Stimulated activated CD4-positive, alpha-beta T cell treated with anti-CD3 and anti-CD28 coated beads, Interleukin-4, amount 100 ng/mL, for 48 hours (primary cell): ENCODE measurements at places on chromosomes 1 and 21.

- peak; percentile 12 for DNase-seq
These were observed 101.1 kb upstream of the SOD1 start for GRCh38 chr21:31558189-31558961.

DNA sequence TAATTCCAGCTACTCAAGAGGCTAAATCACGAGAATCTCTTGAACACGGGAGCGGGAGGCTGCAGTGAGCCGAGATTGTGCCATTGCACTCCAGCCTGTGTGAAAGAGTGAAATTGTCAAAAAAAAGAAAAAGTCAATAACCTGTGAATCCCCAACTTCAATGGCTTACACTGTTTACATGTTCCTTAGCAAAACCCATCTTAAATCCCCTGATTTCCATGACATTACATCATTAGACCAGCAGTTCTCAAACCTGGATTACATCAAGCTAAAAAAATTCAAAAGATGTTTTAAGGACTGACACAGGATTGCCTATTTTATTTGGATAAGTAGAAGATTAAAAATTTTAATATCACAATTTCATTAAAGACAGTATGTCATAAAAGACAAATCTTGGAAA is 12.4 kb downstream of the GPBP1L1 start:
- no peak for DNase-seq

DNA sequence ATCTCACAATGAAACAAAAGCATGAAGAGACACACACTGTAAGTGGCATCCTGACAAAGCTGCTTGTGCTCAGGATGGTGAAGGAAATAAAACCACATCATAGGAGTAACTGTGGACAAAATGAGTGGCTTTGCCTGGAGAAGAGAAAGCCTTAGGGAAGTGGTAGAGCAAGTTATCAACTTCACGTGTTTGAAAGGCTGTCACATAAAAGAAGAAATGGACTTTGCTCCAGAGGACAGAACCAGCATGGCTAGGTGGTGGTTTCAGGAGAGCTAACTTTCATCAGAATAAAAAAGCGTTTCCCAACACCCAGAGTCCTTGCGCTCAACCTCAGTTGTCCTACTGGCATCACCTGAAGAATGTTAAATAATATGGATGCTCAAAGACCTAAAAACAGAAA is 139.9 kb downstream of the SETD4 start:
- no peak for DNase-seq

DNA sequence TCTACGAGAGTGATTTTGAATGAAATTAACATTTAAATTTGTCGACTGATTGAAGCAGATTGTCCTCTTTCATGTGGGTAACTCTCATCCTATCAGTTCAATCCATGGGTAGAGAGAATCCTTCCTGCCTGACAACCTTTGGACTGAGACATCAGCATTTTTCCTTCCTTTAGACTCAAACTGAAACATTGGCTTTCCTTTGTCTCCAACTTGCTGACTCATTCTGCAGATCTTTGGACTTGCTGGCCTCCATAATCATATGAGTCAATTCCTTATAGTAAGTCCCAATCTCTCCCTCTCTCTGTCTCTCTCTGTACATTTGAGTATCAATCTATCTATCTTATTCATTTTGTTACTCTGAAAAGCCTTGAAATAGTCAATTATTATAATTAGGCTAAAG is 416.7 kb downstream of the LRRIQ3 start:
- no peak for DNase-seq

DNA sequence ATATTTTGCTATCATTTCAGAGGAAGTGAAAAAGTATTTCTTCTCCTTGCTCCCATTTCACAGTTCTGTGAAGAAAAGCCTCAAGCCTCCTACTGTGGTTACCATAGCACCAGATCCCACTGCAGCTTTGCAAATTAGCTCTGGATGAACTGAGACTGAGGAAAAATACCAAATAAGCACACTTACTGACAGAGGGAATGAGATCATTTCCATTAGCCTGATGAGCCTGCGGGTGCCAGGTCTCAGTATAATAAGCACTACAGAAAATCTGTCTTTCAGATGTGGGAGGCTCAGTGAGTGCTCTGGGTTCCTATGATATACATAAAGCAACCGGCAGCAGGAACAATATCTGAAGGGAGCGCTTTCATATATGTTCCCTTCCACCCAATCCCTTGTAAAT is 21.4 kb downstream of the XKR8 start:
- DNase-seq = no peak

- peak; percentile 1 for DNase-seq
These were observed 831 bp downstream of the TIPRL start for GRCh38 chr1:168179438-168180147.

DNA sequence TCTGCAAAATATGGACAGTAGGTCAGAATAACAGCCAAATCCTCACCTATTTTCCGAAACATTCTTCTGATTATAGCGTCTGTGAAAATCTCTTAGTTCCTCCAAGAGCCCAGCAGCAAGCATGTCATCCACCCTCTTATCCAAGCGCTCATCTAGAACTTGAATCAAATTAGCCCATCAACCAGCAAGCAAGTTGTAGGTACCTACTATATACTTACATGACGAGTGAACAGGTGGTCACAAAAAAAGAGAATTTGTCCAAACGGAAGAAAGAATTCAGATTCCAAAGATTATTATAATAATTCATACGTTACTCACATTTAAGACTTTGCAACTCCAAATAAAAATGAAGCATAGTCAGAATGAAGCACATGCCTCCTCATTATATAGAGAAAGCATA is 35.4 kb downstream of the TRIT1 start:
- DNase-seq = no peak

DNA sequence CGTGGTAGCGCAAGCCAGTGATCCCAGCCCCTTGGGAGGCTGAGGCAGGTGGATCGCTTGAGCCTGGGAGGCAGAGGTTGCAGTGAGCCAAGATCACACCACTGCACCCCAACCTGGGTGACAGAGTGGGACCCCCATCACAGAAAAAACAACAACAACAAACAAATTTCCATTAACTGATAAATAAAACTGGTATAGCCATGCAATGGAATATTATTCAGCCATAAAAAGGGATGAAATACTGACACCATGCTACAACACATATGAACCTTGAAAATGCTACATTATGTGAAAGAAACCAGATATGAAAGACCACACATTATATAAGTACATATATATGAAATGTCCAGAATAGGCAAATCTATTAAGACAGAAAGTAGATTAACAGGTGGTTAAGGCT is 12.0 kb downstream of the CLCC1 start:
- DNase-seq = no peak

DNA sequence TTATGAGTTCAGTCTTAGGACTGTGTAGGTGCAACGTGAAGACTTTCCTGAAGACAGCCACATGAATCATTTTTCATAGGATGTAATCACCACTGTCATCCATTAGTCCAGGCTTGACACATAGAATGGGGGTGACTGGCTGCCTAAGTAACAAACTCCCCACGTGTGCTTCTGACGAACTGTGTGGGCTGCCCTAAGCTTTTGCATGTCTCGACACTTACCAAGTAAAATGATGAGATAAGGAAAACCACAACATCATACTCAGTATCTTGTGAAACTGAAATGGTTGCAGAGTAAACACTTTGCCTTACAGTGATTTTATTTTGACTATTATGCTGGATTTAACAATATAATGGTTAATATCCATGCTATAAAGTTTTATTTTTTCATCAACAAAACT is 19.5 kb downstream of the ERG start:
- no peak for DNase-seq

- DNase-seq = no peak
These were observed 53.6 kb downstream of the FCRL5 start for GRCh38 chr1:157498736-157499090.

- DNase-seq = no peak
These were observed 17.6 kb downstream of the RIT1 start for GRCh38 chr1:155893389-155894142.

DNA sequence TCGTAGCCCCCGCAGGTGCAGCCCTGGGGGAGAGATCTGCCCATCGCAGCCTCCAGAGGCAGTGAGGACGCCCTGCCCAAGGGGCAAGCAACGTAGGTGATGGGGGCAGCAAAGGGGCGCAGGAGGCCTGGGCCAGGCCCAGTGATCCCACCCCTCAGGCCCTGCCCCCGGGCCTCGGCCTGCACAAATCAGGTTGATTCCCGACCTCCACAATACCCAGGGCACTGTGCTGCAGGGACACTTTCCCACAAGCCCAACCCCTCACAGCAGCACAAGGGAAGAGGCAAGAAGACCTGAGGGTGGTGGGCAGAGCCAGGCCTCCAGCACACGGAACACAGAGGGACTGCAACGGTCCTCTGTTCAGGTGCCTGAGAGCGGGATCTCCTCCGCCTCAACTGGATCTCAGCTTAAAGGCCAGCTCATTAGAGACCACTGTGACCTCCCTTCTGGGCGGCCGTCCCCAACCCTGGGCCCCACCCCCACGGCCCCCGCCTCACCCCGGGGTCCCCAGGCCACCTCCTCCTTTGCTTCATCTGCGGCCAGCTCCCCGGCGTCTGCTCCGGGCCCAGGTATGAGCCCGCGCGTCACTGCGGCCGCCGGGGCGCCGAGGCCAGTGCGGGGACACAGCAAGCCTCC is 812 bp upstream of the ARF1 start:
- no peak for DNase-seq

- no peak for DNase-seq
These were observed 128.8 kb downstream of the PRDM16 start for GRCh38 chr1:3197781-3198316.

DNA sequence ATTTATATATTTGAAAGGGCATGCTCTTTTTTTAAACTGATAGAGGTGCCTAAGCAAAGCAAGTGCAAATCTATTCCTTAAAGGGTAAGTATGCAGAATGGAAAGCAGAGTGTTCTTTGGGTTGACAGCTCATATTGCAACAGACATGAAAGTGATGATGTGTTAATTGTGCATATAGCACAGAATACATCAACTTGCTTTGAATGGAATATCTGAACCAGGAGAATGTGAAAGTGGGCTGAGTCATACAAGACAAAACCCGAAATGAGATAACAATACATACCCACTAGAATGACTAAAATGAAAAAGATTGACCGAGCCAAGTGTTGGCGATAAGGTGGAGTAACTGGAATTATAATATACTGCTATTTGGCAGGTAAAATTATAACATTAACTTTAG is 4.3 kb downstream of the CR1 start:
- DNase-seq = no peak

GRCh38 chr21:44199448-44199847 is 41.3 kb downstream of the ICOSLG start:
- DNase-seq = no peak

GRCh38 chr1:224113545-224113917 is 380 bp upstream of the FBXO28 start:
- no peak for DNase-seq

GRCh38 chr1:170932236-170932635 is 3.1 kb upstream of the MROH9 start:
- no peak for DNase-seq

- DNase-seq = no peak
These were observed 70.8 kb downstream of the ADARB1 start for GRCh38 chr21:45145146-45145545.

- no peak for DNase-seq
These were observed 137.8 kb downstream of the BARHL2 start for GRCh38 chr1:90579212-90579802.

- DNase-seq = no peak
These were observed 1104.2 kb upstream of the TMPRSS15 start for GRCh38 chr21:19507682-19508260.

- no peak for DNase-seq
These were observed 1144.6 kb upstream of the ADGRL2 start for GRCh38 chr1:80656014-80656636.

GRCh38 chr21:45329261-45330074 is 41.8 kb upstream of the POFUT2 start:
- DNase-seq = no peak

GRCh38 chr1:31839662-31840343 is 24.0 kb upstream of the SPOCD1 start:
- DNase-seq = no peak

DNA sequence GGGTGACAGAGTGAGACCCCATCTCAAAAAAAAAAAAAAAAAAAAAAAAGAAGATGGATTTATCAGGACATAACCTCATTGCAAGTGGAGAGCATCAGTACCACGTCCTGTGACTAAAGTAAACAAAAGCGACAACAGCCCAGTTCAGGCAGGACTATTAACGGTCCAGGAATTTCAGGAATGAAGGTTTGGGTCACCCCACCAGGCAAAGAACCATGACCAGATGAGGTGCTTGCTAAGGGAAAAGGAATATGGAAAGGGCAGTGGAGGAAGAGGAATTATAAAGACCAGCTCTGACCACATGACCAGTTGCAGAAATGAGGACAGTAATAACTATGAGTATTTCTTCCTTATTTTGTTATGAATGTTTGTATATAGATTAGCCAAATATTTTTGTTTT is 35.4 kb upstream of the EIF4G3 start:
- no peak for DNase-seq

- no peak for DNase-seq
These were observed 2.7 kb downstream of the LURAP1 start for GRCh38 chr1:46205791-46206190.

DNA sequence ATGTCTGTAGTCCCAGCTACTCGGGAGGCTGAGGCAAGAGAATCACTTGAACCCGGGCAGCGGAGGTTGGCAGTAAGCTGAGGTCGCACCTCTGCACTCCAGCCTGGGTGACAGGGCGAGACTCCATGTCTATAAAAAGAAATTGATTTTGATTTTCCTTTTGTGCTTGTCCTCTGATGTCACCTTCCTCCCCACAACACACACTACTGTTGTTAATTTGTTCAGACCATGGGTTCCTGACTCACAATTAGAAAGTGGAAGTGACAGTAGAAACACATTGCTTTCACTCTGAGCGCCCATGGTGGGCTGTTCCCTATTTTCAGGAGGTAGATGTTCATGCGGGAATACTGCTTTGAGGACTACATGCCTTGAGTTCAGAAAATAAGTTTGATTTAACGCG is 165.5 kb upstream of the KCNJ6 start:
- DNase-seq = no peak

GRCh38 chr1:67816095-67816475 is 17.2 kb downstream of the GNG12 start:
- DNase-seq = no peak

- DNase-seq = no peak
These were observed 5.9 kb downstream of the PKLR start for GRCh38 chr1:155295183-155295941.

GRCh38 chr1:202164271-202165037 is 4.1 kb upstream of the PTPN7 start:
- peak; percentile 49 for DNase-seq

- peak; percentile 74 for DNase-seq
These were observed 11.1 kb upstream of the C1orf174 start for GRCh38 chr1:3910857-3911845.
